ENCODE measurements at places on chromosomes 11 and 22.
A peak's percentile ranks its signal among the peaks of the same experiment; 100 is the strongest.

GRCh38 chr11:126284829-126285228 lies 1.9 kb downstream of the TIRAP start:
- DNase-seq, result peak; percentile 93

- no peak for DNase-seq
Observed at GRCh38 chr11:33560729-33561128, 139.9 kb downstream of the C11orf91 start.

- DNase-seq, result no peak
Observed at GRCh38 chr11:59754494-59754858, 700 bp upstream of the STX3 start.

DNA sequence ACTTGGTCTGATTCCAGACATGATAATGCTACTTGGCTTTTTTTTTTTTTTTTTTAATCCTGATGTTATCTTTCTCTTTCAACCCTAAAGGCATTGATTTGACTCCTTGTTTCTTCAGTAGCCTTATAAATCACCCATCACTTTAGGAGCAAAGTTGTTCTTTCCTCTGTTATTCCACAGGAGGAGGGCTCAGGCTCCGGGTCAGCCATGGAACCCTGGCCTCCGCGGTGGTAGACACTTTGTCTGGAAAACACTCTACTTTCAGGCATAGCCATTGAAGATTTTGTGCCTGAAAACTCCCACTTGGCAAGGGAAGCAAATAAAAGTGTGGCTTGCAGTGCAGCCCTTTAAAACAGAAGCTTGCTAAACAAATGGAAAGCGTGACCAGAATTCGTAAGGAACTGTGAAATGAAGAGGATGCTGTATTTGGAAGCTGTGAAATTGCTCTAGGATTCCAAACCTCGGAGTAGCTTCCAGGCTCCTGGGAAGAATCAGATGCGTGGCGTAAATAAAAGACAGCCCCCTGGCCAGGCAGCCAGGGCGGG lies 44.9 kb downstream of the ARHGAP8 start:
- no peak for DNase-seq

DNA sequence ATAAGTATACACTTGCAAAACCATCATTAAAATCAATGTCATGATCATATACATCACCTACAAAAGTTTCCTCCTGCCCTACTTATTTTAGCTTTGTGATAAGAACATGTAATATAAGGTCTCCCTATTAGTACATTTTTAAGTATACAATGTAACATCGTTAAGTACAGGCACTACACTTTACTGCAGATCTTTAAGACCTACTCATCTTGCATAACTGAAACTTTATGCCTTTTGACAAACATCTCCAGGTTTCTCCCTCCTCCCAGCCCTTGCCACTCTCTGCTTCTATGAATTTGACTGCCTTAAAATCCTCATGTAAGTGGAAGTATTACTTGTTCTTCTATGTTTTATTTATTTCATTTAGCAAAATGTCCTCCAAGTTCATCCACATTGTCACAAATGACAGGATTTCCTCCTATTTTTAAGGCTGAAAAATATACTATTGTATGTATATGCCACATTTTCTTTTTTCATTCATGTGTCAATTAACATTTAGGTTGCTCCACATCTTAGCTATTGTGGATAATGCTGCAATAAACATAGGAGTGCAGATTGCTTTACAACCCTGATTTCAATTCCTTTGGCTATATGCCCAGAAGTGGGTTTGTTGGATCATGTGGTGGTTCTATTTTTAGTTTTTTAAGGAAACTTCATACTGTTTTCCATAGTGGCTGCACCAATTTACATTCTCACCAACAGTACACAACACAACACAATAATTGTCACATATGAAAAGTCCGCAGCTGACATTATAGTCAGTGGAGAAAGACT lies 471.1 kb upstream of the ANO3 start:
- no peak for DNase-seq

- DNase-seq, result no peak
Observed at GRCh38 chr22:33756508-33756949, 163.7 kb downstream of the LARGE1 start.

DNA sequence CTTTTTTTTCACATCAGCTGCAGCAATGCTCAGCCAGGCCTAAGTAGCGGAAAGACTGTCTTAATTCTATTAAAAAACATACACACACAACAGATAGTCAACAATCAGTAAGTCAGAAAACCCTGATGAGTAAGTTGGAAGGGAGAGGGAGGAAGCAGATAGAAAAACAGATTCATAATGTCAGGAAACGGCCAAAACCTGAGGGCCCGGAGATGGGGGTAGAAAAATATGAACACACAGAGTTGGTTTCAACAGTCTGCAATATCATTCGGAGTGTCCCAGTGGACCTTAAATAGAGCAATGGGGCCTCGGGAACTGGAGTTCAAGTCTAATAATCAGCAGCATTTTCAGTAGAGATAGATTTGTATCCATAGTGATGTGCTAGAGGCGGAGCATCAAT lies 14.8 kb downstream of the LRRC55 start:
- DNase-seq, result no peak

DNA sequence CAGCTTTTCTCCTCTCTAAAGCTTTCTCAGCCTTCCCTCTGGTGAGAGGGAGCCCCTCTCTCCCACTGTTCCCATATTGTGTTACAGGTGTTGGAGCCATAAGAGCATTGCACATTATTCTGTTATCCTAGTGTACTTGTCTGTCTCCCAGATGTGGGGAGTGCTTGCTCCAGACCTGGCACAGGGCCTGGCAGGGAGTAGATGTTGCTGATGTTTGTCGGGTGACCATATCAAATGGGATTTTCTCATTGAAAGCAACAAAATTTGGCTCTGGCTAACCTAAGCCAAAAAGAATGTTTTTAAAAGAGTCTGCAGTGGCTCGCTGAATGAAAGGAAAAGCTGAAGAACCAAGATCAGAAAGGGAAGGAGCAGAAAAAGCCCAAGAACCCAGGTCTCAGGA lies 41.1 kb downstream of the CYB5R2 start:
- DNase-seq, result no peak

All from amniotic stem cell (primary cell).